ENCODE measurements at places on chromosomes 12 and 14. TPM values are rescaled to one million over a fixed set of nuclear protein-coding genes. Genes with fewer than 3 reads are reported as not detected.

GRCh38 chr12:12918781-12919389 lies 27.5 kb downstream of the GPRC5A start:
- no peak overlapping the region for H3K27ac ChIP-seq
- DNase-seq: no peak
- no peaks in the 10 kb centered on the region for H3K27me3 ChIP-seq
- no peaks in the 10 kb centered on the region for H3K36me3 ChIP-seq
- H3K4me3 ChIP-seq: no peak overlapping the region

ZDHHC22 gene
- total RNA-seq: 0.31 TPM

PABPN1 gene
- total RNA-seq: 264 TPM

GRCh38 chr14:72692696-72693095 lies 201.2 kb downstream of the DPF3 start:
- H3K4me3 ChIP-seq: no peak overlapping the region
- no peak overlapping the region for H3K27ac ChIP-seq
- peak; percentile 69 for DNase-seq

DNA sequence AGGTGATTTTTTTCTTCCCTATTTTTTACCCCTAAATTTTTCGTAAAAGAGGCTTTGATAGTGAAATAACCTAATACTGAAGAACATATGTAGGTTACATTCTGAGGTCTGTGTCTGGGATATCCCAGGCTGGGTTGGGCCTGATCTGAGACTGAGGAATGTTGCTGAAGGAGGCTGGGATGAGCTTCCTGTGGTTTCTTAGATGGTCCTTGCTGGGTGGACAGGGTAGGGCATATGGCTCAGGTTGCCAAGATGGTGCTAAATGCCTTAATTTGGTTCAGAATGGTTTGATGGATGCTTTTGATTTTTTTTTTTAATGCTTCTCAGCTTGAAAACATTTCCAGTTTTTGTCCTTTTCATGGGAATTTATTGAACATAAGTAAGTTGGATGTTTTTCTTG lies 124.6 kb upstream of the PMCH start:
- peaks cover 5% of the 10 kb centered on the region for H3K4me1 ChIP-seq
- no peaks in the 10 kb centered on the region for H3K36me3 ChIP-seq
- no peak overlapping the region for H3K4me3 ChIP-seq

DNA sequence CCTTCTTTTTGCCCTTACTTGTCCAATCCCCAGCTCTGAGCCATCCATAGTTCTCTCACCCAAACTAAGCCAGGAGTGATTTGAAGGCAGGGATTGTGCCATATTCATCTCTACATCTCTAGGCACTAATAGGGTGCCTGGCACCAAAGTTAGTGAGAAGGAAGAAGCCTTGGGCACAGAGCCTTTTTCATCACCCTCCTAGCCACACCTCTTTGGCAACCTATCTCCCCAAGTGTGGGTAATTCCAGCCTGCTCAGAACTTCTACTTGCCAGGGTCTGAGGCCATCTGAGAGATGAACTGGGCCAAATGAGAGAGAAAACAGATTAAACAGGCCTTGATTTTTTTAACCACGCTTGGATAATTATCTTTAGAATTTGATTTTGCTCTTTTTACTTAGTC lies 61.3 kb downstream of the PHLDA1 start:
- no peaks in the 10 kb centered on the region for H3K36me3 ChIP-seq
- peaks cover 20% of the 10 kb centered on the region for H3K4me1 ChIP-seq
- H3K27me3 ChIP-seq: no peaks in the 10 kb centered on the region
- no peak overlapping the region for H3K4me3 ChIP-seq
- no peak for DNase-seq

All from neural progenitor cell (in vitro differentiated cells).